ENCODE measurements at places on chromosomes 1 and 21. TPM values are rescaled to one million over a fixed set of nuclear protein-coding genes. Genes with fewer than 3 reads are reported as not detected.

RNU1-2 gene
- total RNA-seq, result under 0.01 TPM

GBP4 gene
- total RNA-seq, result 6.0 TPM

- no peak for DNase-seq
Observed at GRCh38 chr1:26949926-26950319, 10.3 kb downstream of the KDF1 start.

GRCh38 chr1:161956930-161957329 is 66.7 kb downstream of the OLFML2B start:
- DNase-seq, result no peak

- no peak for DNase-seq
Observed at GRCh38 chr1:54989473-54989872, 9.0 kb downstream of the TMEM61 start.

DNA sequence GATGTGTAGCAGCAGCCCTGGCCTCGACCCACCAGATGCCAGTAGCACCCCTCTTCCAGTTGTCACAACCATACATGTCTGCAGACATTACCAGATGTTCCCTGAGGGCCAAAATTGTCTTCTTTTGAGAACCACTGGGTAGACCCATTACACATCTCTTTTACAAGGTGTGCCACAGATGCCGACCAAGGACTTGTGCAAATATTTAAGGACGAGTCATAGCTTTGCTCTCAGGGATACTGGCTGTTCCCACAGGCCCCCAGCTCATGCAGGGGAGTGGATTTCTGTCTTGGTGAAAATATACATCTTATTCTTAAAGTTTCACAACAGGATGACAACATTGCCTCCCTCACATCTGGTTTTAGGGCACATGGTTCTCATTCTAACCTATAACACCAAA is 59.4 kb upstream of the ZBTB18 start:
- no peak for DNase-seq

DNA sequence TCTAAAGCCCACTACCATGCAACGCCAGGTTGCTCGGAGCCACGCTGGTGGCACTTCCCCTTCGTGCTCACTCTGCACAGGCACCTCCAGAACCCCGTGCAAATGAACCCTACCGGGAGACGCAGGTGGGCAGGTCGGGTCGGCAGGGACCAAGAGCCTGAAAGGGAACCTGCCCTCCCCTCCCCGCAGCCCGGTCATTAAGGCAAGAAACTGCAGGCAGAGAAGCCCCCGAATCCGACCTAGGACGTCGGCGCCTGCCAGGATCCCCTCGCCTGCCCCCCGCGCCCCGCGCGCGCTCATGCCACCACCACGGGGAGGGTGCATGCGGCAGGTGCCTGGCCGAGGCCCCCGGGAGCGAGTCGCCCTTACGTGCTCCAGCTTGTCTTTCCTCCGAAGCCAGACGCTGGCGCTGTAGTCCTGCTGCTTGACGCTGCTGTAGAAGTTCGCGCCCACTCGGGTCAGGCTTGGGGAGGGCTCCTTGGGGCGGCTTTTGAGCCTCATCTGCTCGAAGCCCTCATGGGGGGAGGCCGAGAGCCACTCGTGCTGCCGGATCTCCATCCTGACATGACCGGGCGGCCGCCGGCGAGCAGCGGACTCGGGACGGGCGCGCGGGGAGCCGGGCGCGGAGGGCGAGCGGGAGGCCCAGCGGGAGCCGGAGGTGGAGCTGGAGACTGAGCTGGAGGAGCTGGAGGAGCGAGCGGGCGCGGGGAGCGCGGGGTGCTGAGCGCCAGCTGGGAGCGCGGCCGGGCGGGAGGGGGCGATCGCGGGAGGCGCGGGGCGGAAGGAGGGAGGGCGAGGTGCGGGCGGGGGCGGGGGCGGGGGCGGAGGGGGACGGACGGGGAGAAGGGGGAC is 552 bp downstream of the PLD5 start:
- peak; percentile 13 for DNase-seq

Data from prostate gland (tissue), 2 donors.